Large intestine (tissue), 12 donors: ENCODE measurements at places on chromosomes 1 and 21. TPM values are rescaled to one million over a fixed set of nuclear protein-coding genes. Genes with fewer than 3 reads are reported as not detected.

Gene DFFA
- polyA plus RNA-seq, result 29.3 TPM

Gene TDRD5
- polyA plus RNA-seq, result 0.40 TPM

Gene CD1B
- polyA plus RNA-seq, result not detected

Gene HRNR
- polyA plus RNA-seq, result 0.12 TPM

Gene CYP4Z1
- 0.03 TPM for polyA plus RNA-seq

Gene MSH4
- polyA plus RNA-seq, result 0.24 TPM

Gene RHD
- polyA plus RNA-seq, result 1.5 TPM

Gene LRP8
- 4.1 TPM for polyA plus RNA-seq

Gene CHI3L1
- polyA plus RNA-seq, result 0.22 TPM

DNA sequence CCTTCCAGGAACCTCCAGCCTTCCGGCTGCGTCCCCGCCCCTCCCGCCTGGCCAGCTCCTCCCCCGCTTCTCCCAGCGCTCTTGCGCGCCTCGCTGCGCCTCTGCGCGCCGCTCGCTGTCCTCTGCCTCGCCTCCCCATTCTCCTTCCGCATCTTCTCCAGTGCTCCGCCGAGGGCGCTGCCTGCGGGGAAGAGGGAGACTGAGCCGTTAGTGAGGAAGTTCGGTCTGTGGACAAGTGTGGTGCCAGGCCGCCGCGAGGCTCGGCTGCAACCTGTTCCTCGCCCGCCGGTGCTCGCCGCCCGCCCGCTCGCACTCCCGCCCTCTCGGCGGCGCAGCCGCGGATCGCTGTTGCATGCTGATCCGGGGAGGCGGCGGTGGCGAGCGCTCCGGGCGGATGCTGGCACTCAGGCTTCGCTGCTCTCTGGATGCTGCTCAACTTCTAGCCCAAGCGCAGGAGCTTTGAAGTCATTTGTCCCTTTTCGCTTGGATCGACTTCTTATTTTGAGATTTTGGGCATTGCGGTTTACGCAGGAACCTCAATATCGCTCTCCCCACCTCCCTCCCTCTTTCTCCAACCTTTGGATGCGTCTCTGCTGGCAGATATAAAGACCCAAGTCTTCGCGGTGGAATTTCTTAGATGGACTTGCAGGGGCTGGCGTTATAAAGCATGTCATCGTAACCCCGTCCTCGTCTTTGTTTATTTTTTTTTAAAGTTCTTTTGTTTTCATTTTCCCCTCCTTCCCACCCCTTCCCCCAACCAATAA lies 614 bp upstream of the CACNA1E start:
- H3K4me1 ChIP-seq, result peaks cover 16% of the 10 kb centered on the region
- H3K4me3 ChIP-seq, result peak overlapping the region; percentile 27
- peaks cover 65% of the 10 kb centered on the region for H3K27me3 ChIP-seq
- no peak overlapping the region for H3K27ac ChIP-seq
- no peaks in the 10 kb centered on the region for H3K36me3 ChIP-seq

- DNase-seq, result no peak
- no peaks in the 10 kb centered on the region for H3K4me1 ChIP-seq
- H3K27ac ChIP-seq, result no peak overlapping the region
- no peaks in the 10 kb centered on the region for H3K36me3 ChIP-seq
Measured at GRCh38 chr1:210747890-210748289, 386.1 kb downstream of the KCNH1 start.

- no peak overlapping the region for H3K27ac ChIP-seq
- H3K4me1 ChIP-seq, result no peaks in the 10 kb centered on the region
- no peak overlapping the region for H3K4me3 ChIP-seq
- DNase-seq, result no peak
Measured at GRCh38 chr1:28354121-28354520, 15.4 kb upstream of the PHACTR4 start.

- H3K4me3 ChIP-seq, result no peak overlapping the region
- H3K27ac ChIP-seq, result no peak overlapping the region
- no peak for DNase-seq
Measured at GRCh38 chr1:152481869-152482664, 28.5 kb upstream of the LCE5A start.

GRCh38 chr1:27970401-27970800 lies 10.6 kb downstream of the XKR8 start:
- no peaks in the 10 kb centered on the region for H3K27me3 ChIP-seq
- DNase-seq, result no peak
- no peak overlapping the region for H3K4me3 ChIP-seq

- no peaks in the 10 kb centered on the region for H3K36me3 ChIP-seq
- no peaks in the 10 kb centered on the region for H3K4me1 ChIP-seq
- DNase-seq, result no peak
- H3K27me3 ChIP-seq, result no peaks in the 10 kb centered on the region
- no peak overlapping the region for H3K27ac ChIP-seq
Measured at GRCh38 chr1:68745451-68745850, 248.6 kb upstream of the DEPDC1 start.

DNA sequence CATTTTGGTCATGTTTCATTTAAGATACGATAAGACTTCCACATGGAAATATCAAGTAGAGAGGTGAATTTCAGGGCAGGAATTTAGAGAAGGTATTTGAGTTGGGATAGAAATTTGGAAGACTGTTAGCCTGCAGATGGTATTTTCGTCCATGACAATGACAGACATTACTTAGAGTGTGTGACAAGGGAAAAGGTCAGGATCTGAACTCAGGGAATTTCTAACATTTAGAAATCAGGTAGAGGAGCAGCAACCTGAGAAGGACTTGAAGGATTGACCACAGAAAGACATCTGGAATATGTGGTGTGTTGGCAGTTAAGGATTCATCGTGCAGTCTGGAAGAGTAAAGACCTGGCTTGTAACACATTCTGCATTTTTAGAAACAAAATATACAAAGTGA lies 57.9 kb downstream of the RABGAP1L start:
- H3K27me3 ChIP-seq, result no peaks in the 10 kb centered on the region
- no peak for DNase-seq
- H3K4me3 ChIP-seq, result no peak overlapping the region
- no peaks in the 10 kb centered on the region for H3K4me1 ChIP-seq
- H3K36me3 ChIP-seq, result peaks cover 8% of the 10 kb centered on the region

DNA sequence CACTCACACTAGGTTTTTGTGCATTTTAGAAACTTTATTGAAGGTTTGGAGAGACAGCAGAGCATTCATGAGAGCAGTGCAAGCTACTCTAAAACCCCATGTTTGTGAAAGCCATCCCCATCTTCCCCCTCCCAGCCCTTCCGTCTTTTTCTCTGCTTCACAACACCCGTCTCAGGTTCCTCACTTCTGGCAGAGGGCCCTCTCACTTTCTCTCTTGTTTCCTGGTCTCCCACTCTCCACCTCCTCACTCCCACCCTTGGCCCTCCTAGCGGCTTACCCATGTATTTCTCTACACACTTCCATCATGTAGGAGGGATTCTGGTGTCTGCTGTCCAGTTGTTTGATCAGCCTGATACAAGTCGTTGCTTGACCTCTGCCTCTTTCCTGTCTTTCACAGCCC lies 92.7 kb downstream of the LRRC8C start:
- H3K27ac ChIP-seq, result no peak overlapping the region
- no peaks in the 10 kb centered on the region for H3K36me3 ChIP-seq
- H3K4me3 ChIP-seq, result no peak overlapping the region
- no peak for DNase-seq
- H3K4me1 ChIP-seq, result no peaks in the 10 kb centered on the region

GRCh38 chr1:22406722-22407495 lies 44.7 kb upstream of the ZBTB40 start:
- H3K27me3 ChIP-seq, result peaks cover 4% of the 10 kb centered on the region
- no peaks in the 10 kb centered on the region for H3K36me3 ChIP-seq
- DNase-seq, result no peak
- no peak overlapping the region for H3K4me3 ChIP-seq
- H3K4me1 ChIP-seq, result no peaks in the 10 kb centered on the region

DNA sequence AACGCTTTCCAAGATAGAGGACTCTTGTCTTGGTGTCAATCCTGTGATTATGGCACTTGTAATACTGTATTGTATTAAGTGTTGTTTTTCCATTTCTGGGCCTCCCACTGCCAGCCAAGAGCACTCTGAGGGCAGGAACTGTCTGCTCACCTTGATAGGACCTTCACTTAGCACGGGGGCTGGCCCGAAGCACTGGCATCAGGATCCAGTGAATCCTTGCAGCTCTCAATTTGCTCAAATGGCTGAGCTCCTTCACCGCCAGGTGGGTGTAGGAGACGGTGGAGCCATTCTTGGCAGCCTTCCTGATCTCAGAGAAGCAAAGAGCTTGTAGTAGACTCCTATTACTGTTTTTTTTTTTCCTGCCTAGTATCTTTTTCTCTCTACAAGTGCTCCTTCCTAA lies 17.7 kb downstream of the MECR start:
- no peak overlapping the region for H3K27ac ChIP-seq
- peaks cover 54% of the 10 kb centered on the region for H3K36me3 ChIP-seq
- no peak overlapping the region for H3K4me3 ChIP-seq
- DNase-seq, result no peak

- no peaks in the 10 kb centered on the region for H3K36me3 ChIP-seq
- no peaks in the 10 kb centered on the region for H3K4me1 ChIP-seq
- no peak for DNase-seq
- H3K27me3 ChIP-seq, result peaks cover 9% of the 10 kb centered on the region
- H3K4me3 ChIP-seq, result no peak overlapping the region
Measured at GRCh38 chr1:167701510-167701909, 20.3 kb upstream of the MPZL1 start.

DNA sequence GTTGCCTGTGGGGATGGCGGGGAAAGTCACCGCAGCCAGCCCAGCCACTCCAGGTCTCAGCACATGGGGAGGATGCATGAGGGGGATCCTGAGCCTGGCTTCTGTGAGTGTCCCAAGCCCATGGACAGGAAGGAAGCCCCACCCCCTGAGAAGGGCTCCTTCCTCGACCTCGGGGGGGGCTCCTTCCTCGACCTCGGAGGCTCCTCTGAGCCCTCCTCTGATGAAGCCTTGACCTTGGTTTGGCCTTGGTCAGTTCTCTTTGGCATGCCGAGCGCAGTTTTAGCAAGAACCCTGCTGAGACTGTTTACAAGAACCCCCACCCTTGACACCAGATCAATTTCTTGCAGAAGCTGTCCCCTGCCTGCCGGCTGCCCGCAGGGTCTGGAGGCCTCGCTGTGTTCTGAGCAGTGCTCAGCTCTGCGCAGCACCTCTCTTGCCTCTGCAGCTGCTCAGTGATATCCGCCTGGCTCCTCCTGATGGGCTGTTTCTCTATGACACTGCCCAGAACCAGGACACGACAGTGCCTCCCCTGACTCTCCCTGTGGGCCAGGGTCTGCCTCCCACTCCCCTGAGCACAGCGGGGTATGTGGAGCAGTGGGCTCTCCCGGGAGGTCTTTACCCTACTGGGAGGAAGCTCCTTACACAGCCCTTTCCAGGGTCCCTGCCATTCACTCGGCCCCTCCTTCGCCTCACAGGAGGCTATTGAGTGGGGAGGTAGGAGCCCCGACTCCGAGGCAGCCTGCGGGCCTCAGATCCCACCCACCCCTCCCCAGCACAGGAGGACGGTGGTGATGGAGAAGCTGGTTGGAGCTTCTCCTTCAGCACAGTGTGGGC lies 15.4 kb downstream of the ACTRT2 start:
- no peak overlapping the region for H3K4me3 ChIP-seq
- no peaks in the 10 kb centered on the region for H3K36me3 ChIP-seq
- no peaks in the 10 kb centered on the region for H3K4me1 ChIP-seq
- peaks cover 6% of the 10 kb centered on the region for H3K27me3 ChIP-seq
- DNase-seq, result no peak

DNA sequence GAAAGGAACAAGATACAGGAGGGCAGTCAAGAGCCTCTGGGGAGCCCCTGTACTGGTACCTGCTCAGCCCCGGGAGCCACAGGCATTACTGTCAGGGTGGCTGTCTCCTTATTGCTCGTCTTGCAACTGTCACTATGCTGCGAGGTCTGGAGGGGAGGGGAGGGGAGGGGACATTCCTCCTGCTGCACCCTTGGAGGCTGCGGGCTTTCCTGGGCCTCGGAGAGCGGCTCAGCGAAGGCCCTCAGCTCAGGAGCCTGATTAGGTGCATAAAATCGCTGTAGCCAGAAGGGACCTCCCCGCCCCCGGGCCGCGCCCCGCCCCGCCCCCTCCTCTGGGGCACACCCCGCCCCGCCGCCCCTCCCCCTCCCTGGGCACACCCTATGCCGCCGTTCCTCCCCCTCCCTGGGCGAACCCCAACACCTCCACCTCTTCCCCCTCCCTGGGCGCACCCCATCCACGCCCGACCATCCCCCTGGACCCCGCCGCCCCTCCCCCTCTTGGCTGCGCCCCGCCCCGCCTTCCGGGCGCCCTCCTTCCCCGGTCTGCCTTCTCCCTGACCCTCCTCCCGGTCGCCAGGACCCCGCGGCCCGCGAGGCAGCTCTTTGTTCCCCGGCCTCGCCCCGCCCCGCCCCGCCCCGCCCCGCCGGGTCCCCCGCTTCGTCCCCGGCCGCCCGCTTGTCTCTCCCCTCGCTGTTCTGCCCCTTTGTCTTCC lies 35.5 kb downstream of the CACHD1 start:
- peak; percentile 48 for DNase-seq
- peak overlapping the region; percentile 43 for H3K4me3 ChIP-seq
- peaks cover 6% of the 10 kb centered on the region for H3K4me1 ChIP-seq
- no peaks in the 10 kb centered on the region for H3K27me3 ChIP-seq

GRCh38 chr1:214332946-214333798 lies 52.2 kb downstream of the SMYD2 start:
- DNase-seq, result no peak
- no peak overlapping the region for H3K27ac ChIP-seq

GRCh38 chr1:171279678-171280077 lies 31.4 kb downstream of the FMO1 start:
- no peak overlapping the region for H3K4me3 ChIP-seq
- H3K4me1 ChIP-seq, result peaks cover 3% of the 10 kb centered on the region
- peaks cover 28% of the 10 kb centered on the region for H3K36me3 ChIP-seq
- no peak overlapping the region for H3K27ac ChIP-seq
- DNase-seq, result no peak
- no peaks in the 10 kb centered on the region for H3K27me3 ChIP-seq

- no peak overlapping the region for H3K27ac ChIP-seq
- peaks cover 7% of the 10 kb centered on the region for H3K27me3 ChIP-seq
- no peak overlapping the region for H3K4me3 ChIP-seq
- no peaks in the 10 kb centered on the region for H3K4me1 ChIP-seq
- no peaks in the 10 kb centered on the region for H3K36me3 ChIP-seq
- DNase-seq, result no peak
Measured at GRCh38 chr1:41925712-41926111, 7.0 kb upstream of the HIVEP3 start.

GRCh38 chr1:169465281-169465680 lies 20.5 kb downstream of the SLC19A2 start:
- peaks cover 17% of the 10 kb centered on the region for H3K36me3 ChIP-seq
- H3K27me3 ChIP-seq, result peaks cover 4% of the 10 kb centered on the region
- no peak overlapping the region for H3K4me3 ChIP-seq
- DNase-seq, result no peak

DNA sequence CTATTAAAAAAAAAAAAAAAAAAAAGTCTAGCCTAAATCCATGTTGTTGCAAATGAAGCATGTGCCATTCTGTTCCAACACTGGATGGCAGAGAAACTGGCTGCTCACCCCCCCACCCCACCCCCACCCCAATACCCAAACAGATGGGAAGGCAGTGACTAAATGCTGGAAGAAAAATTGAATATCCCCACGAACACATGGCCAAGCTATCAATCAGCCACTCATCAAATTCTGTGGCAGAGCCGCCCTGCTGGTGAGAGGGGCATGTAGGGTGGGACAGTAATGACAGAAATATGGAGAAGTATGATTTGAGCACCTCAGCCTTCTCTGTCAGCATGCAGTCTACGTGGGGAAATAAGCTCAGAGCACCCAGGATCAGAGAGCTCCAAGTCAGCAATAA lies 34.1 kb downstream of the OPTC start:
- H3K36me3 ChIP-seq, result no peaks in the 10 kb centered on the region
- no peaks in the 10 kb centered on the region for H3K27me3 ChIP-seq
- DNase-seq, result no peak
- H3K27ac ChIP-seq, result no peak overlapping the region
